ENCODE measurements at places on chromosomes 3 and 15.

DNA sequence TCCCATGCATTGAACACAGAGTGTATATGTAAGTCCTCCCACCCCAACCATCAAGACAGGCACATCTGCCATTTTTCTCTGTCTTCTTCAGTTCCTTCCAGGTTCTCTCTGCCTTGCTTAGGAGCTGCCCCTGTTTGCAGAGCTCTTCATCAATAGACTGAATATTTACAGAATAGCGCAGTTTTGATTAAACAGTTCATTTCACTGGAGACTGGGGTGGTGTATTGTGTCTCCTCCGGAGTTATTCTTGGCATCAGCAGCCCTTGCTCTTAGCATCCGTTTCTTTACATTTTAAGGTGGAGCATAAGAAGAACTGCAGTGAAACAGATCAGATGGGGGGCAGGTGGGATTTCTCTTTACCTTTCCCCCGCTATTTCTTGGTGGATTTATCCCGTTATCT, 87.7 kb downstream of the LIPC start:
- DNase-seq, result no peak

DNA sequence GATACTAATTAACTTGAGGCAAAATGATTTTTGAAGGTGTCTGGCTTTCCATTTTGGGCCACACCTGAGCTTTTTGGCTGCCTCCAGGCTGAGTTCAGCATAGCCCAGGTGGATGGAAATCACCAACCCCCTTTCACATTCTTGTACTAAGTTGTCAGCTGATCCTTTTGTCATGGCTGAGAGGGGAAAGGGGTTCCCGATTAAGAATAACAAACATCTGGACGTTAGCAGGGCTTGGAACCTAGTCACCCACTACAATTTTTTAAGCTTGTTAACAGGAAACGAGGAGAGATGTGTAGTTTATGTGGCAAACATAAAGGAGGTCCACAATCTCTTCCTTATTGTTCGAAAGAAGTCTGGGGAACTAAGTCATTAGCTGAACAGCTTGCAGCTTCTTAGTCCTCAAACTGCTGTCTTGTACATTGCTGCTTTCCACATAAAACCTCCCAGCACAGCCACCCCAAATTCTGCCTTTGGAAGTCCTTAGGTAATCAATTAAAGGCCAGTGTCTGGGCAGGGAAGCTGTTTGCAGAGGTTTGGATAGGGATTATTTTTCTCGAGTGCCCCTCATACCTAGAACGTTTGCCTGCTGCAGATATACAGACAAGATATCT, 5.0 kb downstream of the NR2F2 start:
- DNase-seq, result no peak

- DNase-seq, result no peak
These were observed 34.1 kb downstream of the PBRM1 start for GRCh38 chr3:52651592-52651991.

GRCh38 chr15:32717426-32718226, at the start of gene GREM1:
TSS of gene GREM1 (plus strand) at chr15:32718004. CDS start at chr15:32730691, 12,687 bp downstream.
- DNase-seq, result no peak

GRCh38 chr15:52294881-52295420, 653 bp downstream of the MYO5C start:
- no peak for DNase-seq

DNA sequence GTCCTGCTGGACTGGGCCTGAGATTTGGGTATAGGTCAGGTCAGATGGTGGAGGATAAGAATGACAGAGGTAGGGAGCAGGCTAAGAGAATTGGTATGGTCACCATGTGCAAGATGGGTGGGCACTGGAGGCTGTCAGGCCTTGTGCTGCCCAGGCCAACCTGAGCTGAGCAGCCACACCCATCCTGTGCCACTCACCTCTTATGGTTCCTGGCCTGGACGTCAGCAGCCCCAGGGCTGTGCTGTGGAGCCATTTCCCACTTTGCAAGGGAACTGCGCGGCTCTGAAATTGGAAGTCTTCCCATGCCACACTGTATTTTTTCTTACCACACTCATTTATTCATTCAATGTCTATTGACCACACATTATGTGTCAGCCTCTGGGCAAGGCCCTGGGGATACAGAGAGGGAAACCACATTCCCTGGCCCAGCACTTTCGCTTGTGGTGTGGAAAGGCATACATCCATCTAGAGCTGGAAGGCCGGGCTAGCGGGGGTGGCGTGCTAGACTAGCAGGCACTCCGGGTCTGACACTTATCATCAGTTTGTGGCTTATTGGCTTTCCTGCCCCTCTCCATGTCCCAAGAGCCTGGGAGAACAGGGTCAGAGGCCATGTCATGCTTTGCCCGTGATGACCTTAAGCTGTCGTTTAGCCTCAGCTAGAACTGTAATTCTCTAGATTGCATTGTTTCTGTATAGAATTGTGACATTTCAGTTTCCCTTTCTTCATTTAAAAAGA, 51.1 kb upstream of the POLG start:
- no peak for DNase-seq

DNA sequence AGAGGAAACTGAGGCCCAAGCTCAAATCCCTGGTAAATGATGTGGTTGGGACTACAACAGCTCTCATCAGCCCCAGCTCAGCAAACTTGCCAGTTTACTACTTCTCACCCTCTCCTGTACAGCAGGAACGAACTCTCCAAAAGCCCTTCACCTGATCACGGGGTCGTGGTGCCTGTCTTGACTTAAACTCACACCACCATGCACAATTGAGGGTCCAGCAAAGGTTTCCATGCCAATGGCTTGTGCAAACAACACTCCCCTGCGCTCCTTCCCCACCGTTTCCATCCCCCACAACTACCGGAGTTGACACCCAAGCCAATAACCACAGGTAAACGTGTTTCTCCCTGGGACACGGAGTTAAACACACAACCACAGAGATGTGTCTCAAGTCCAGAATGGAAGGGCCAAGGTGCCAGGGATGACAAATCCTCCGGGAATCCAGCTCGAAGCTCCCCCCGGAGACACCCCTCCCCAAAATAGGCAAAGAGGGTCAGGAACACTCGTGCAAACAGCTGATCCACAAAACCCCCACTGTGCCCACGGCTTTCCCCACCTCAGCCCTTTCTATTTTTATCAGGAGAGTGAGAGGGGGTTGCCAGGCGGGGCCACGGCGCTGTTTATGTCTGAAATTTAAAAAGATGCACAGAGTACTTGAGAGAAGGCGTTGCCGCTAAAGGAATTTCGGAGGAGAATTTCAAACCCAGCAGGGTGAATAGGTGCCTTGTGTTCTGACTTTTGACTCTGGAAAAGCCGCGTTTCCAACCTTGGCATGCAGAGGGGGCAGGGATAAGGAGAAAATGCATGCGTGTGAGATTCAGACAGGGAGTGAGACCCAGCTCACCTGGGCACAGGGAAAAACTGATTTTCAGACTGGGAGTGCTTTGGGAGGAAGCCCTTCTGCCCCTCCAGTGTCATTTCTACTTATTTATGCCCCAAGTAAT, 10.6 kb upstream of the ACAN start:
- DNase-seq, result no peak

- no peak for DNase-seq
These were observed 9.2 kb downstream of the ZSCAN2 start for GRCh38 chr15:84609818-84610525.

GRCh38 chr3:11254876-11255275, 17.3 kb upstream of the ATG7 start:
- no peak for DNase-seq

DNA sequence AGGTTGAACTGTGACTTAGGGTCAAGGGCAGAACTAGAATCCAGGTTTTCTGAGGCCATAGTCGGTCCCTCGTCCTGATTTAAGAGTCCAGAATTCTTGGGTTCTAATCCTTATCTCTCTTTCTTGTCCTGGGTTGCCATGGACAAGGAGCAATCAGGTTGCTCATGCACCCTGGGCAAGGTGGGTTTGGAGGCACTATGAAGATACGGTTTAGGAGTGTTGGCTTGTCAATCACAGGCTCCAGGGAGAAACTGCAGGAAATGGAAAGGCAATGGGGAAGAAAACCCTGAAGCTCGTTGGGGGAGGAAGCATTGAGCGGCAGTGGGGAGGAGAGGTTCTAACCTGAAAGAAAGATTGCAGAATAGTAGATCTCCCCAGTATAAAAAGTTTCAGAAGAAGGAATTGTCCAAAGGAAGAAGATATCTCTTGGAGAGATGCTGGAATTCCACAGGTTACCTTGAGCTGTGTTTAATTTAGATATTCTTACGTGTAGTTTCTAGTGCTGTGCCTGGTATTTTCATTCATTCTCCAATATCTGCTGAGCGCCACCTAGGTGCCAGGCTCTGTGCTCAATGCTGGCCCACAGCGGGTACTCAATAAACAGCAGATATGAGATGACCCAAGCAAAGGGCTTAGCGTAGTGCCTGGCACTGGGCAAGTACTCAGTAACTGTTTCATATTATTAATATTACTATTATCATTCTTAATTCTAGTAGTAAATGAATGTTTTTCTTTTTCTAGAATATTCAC, 2.0 kb downstream of the ACAN start:
- DNase-seq, result no peak

GRCh38 chr3:87145553-87145952, 81.6 kb upstream of the CHMP2B start:
- no peak for DNase-seq

Data from fibroblast of the conjunctiva (primary cell).